Karpas-422 (cell line): ENCODE measurements at places on chromosomes 1 and 21. TPM values are rescaled to one million over a fixed set of nuclear protein-coding genes. Genes with fewer than 3 reads are reported as not detected.
A peak's percentile ranks its signal among the peaks of the same experiment; 100 is the strongest.

RGS1 gene
- total RNA-seq = 0.22 and 3.5 TPM in 2 replicates

DNA sequence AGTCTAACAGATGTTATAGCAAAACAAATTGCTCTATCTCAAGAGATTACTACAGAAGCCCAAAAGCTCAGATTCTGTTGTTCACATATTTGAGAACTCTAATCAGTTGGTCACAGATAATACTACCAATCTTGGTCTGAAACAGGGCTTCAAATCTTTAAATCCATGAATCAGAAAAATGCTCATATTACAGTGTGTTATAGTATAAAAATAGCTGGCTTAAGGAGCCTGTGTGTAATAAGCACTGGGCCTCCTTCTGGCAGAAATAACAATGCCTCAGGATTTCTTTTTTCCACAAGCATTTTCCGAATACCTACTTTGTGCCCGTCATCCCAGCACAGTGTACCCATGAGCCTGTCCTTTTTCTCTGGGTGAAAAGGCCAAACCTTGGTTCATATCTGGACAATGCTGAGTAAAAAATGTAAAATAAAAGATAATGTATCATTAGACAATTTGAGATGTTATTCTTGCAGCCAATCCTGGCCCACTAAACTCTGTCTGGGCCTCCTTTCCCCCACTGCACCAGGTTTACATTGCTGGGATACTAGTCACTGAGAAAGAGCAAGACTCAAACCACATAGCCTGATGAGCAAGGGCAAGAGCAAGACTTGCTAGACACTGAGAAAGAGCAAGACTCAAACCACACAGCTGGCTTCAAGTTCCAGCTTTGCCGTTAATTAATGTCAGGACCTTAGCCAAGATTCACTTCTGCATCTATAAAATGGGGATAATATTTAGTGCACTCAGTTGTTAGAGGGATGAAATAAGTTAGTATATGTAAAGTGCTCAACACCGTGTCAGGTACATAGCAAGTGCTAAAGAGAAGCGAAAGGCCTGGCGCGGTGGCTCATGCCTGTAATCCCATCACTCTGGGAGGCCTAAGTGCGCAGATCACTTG lies 17.0 kb upstream of the ADAR start:
- H3K36me3 ChIP-seq = peaks cover 25% of the 10 kb centered on the region
- peak overlapping the region; percentile 69 for H3K27ac ChIP-seq
- DNase-seq = peak; percentile 65
- no peaks in the 10 kb centered on the region for H3K27me3 ChIP-seq

CR2 gene
- 0.11 TPM in 1 of 2 replicates, not detected in the other for total RNA-seq

IRF6 gene
- total RNA-seq = 0.36 TPM in 1 of 2 replicates, not detected in the other

- H3K4me3 ChIP-seq = no peak overlapping the region
These were observed 761 bp upstream of the PAX7 start for GRCh38 chr1:18629659-18630510.
